Mammary epithelial cell (primary cell): ENCODE measurements at places on chromosomes 4 and X.

GRCh38 chrX:136496186-136496763, 1.1 kb upstream of the HTATSF1 start:
- DNase-seq: no peak

GRCh38 chr4:155248002-155248896, 39.8 kb downstream of the NPY2R start:
- DNase-seq: peak; percentile 1

DNA sequence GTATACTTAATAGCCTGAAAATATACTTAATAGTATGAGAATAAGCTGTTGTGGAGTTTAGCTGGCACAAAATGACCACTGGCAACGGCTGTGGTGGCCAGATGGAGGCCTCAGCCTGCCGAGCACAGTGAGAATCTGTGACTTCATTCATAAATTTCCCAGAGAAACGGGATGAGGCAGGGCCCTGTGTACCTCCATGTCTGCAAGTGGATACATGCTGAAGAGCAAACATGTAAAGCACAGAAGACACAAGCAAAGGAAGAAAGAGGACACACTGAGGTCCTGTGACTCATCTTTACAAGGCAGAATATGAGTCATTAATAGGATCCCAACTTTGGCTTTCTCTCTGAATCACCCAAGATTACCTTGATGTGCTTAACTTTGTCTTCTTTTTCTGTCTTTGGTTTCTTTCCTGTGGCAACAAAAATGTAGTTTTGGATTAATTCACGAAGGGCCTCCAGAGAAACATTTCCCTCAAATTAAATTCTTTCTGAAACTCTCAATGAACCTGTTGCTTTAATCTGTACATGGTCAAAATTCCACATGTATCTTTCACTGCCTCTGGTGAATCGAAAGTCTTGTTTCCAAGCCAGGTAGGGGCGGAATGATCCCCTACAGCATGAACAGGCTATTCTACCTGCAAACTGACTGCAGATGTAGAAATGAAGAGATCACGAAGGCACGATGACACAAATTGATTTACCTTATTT, 56.4 kb downstream of the IRF2 start:
- peak; percentile 99 for DNase-seq

GRCh38 chr4:38574559-38575333, 89.3 kb upstream of the KLF3 start:
- DNase-seq: no peak

DNA sequence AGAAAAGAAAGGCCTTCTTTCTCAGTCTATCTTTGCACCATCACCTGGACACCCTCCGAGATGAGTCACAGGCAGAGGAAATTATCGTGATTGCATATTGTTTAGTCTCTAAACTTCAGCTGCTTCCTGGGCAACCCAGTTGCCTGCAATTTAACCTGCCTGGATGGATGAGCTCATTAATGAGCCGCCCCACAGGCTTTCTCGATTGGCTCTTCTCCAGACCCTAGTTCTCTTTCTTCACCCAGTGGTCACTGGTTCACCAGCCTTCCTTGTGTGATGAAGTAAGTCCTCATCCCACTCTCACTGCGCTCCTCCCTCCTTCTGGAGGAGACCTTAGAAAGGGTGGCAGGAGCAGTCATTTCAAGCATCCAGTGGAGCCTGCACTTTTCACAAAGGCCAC, 94.4 kb downstream of the SOWAHB start:
- DNase-seq: peak; percentile 97

DNA sequence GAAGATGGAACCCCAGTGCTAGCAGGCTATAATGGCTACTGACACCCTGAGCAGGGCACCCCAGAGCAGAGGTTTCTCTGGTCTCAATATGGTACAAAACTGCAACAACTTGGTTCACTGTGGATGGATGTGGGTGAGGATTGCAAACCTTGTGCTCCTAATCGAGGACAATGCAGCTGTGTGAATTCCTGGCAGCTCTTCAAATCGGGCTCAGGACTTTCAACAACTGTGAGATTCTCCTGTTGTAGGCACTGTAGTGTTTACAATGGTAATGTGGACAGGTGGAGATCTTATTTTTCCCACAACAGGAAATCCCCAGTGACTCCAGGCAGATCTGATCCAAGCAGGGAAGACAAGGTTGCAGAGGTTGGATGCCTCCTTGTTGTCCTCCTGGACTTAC, 101.5 kb downstream of the RCHY1 start:
- no peak for DNase-seq

DNA sequence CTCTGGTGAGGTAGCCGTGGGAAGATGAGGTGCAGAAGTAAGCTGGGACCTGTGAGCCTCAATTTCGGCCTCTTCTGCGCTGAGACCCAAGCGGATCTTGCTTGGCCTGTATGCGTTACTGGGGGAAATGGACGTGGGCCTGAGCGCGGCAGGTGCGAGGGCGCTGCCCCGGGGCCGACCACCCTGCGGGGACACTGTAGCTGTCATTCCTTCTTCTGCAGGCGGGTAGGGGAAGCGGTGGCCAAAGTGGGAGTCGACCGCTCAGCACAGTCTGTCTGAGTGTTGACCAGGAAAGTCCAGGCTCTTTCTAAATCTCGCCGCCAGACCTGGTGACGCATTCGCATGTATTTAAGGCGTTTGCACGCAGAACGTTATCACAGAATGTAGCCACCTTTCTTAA, 3.3 kb upstream of the LRAT start:
- no peak for DNase-seq

GRCh38 chr4:137635601-137636000, 103.3 kb upstream of the PCDH18 start:
- DNase-seq: no peak

- DNase-seq: no peak
Measured at GRCh38 chr4:2954358-2955185, 8.6 kb downstream of the NOP14 start.

DNA sequence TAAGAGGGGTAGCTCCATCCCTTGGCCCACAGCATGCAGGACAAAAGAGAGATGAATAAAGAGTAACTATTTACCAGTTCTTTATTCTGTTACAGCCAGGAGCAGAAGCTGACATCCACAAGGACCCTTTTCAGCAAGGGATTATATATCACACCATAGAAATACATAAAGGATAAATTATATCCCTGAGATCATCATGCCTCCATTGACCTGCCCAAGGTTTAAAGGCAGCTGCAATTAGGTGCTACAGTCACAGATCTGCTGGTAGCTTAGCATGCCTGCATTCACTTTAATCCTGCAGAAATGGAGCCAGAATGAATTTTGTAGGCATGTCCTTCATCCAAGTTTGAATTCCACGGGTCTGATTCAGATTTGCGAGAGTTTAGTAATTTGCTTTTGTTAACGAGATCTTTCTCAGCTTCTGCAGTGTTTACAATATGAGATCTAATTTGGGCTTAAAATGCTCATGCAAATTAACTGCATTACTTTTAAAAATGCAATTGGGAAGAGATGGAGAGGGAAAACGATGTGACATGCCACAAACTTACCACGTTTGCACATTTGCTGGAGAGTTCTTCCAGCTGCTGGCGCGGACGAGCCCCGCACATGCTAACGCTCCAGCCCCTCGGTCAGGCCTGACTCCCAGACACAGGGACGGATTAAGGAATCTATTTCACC, 327.0 kb upstream of the NOCT start:
- DNase-seq: no peak

- DNase-seq: no peak
Measured at GRCh38 chrX:66675541-66675940, 36.7 kb upstream of the EDA2R start.

DNA sequence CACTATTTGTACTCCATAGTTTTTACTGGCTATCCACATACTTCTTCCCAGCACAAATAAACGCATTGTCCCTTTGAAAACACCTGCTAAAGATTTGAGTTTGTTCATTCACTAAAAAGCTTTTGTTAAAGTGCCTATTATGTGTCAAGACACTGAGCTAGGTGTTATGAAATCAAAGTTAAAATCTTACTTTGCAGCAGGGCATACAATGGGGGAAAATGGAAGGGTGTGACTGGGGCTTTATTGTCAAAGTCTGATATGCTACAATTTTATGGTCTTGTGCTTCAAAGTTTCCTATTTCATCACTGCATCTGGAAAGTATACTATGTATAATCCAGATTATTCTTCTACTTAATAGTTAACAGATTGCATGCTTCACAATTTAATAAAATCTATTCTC, 128.4 kb downstream of the PPP3CA start:
- no peak for DNase-seq

DNA sequence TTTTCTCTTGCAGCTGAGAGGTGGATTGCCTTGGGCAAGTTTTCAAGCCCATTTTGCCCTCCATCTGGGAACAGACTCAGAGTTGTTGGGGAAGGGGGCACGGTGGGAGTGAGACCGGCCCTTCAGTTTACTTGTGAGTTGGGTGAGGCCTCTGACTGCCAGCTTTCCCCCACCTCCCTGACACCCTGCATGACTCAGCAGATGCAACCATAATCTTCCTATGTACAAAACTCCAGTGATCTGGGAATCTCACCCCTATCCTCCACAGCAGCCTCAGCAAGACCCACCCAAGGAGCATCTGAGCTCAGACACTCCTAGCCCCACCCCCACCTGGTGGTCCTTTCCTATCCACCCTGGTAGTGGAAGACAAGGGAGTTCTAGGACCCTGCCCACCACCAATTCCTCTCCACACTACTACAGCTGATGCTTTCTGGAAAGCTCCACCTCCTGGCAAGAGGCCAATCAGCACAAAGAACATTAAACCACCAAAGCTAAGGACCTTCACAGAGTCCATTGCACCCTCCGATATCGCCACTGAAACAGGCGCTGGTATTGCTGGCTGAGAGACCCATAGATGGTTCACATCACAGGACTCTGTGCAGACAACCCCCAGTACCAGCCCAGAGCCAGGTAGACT, 99.4 kb upstream of the STK26 start:
- no peak for DNase-seq

DNA sequence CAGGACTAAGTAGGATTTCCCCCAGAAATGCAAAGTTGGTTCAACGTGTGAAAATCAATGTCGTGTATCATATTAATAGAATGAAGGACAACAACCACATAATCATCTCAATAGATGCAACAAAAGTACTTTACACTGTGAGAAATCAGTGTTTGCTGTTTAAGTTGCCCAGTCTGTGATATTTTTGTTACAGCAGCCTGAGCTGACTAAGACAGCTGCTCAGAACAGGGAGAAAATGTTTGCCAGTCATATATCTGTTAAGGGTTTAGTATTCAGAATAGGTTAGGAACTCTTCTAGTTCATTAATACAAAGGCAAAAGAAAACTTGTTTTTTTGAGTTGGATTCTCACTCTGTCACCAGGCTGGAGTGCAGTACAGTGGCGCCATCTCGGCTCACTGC, 12.5 kb downstream of the MAEA start:
- no peak for DNase-seq

- no peak for DNase-seq
Measured at GRCh38 chrX:152942077-152942442, 44.2 kb downstream of the ZNF185 start.

DNA sequence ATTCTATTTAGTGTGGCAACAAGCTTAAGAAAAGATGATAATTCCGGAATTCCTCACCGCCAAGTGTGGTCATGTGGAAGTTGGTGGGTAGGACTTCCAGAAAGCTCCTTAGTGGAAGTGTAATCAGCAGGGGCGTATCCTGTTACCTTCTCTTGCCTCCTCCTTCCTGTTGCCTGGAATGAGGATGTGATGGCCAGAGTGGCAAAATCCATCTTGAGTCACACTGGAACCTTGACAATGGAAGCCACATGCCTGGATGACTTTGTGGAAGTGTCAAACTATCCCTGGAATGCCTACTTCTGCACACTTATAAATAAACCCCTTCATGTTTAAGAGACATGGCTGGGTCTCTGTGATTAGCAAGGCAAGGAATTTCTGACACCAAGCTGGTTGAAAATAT, 191.0 kb downstream of the PRDM5 start:
- no peak for DNase-seq

- DNase-seq: no peak
Measured at GRCh38 chrX:69313617-69314290, 148.5 kb upstream of the PJA1 start.

- no peak for DNase-seq
Measured at GRCh38 chr4:23957465-23957864, 67.6 kb upstream of the PPARGC1A start.

- DNase-seq: peak; percentile 78
Measured at GRCh38 chr4:118865091-118865708, 23.5 kb upstream of the SYNPO2 start.

DNA sequence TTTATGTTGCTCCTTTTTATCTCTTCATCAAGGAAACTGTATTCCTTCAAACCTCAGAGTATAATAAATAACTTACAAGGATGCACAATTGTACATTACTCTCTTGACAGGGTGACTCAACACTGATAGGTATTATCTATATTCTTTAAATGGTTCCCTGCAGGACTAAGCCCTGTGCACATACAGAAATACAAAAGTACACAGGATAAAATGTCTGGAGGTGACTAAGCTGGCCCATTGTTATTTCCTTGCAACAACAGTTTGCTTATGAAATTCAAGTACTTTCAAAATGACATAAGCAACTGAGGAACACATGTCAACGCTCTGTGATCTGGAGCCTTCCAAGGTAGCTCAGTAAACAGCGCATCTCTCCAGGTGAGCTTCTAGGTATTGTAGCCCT, 83.8 kb upstream of the RPL34 start:
- no peak for DNase-seq

- no peak for DNase-seq
Measured at GRCh38 chrX:49238735-49239134, 3.5 kb downstream of the CCDC22 start.

- no peak for DNase-seq
Measured at GRCh38 chrX:10030570-10030969, 63.4 kb downstream of the CLDN34 start.

DNA sequence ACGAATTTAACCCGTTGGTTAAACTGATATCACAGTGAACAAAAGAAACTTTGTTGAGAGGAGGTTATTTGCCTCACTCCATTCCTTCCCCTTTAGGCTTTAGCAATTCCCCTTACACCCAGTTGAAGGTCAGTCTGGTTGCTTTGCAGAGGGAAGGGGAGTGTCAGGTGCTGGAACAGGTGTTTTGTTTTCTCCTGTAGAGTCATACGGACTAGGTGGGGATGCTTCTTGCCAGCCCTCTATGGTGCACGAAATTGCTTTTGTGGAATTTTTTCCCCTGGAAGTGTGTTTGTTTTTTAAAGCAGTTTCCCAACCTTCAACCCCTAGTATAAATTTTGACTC, 33.1 kb downstream of the DLG3 start:
- no peak for DNase-seq

DNA sequence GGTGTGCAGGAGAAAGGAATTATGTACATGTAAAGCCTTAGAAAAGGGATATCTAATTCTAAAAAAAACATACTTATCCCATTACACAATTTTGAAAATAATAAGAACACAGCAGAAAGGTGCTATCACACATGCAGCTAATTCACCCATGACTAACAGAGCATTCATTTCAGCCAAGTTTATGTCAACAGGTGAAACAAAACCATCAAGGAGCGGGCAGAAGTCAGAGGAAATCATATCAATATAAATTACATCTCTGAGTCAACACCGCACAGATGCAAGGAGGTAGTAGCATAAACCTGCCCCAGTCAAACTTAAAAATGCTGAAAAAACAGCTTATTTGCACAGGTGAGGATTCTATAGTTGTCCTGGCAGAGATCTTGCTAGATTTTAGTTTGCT, 197.9 kb downstream of the PRDM5 start:
- DNase-seq: no peak

- no peak for DNase-seq
Measured at GRCh38 chr4:70946939-70947338, 44.8 kb downstream of the MOB1B start.

GRCh38 chrX:40514376-40514775, 66.4 kb upstream of the ATP6AP2 start:
- peak; percentile 5 for DNase-seq

GRCh38 chr4:47510506-47511143, 25.6 kb downstream of the ATP10D start:
- DNase-seq: no peak
